ENCODE measurements at places on chromosomes 7 and 10.

GRCh38 chr7:84181628-84182027, 13.0 kb downstream of the SEMA3A start:
- no peak for DNase-seq

GRCh38 chr7:142739923-142740492, 9.3 kb upstream of the PRSS1 start:
- DNase-seq, result no peak

DNA sequence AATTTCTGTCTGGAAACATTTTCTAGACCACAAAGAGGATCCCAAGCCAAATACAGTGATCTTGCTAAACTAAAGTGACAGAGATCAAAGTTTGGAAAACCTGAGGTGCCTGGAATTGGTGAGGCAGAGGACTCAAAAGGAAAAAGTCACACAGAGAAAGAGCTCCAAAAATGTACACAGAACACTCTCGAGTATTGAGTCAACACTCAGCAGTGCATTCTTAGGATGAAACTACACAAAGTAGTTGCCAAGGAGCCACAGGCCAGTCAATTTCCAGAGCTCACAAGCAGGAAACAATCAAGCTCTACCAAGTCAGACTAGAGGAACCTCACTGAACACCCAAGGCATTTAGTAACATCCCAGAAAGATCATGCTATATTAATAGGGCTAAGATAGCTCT, 61.3 kb downstream of the MICU1 start:
- DNase-seq, result no peak

- DNase-seq, result no peak
Observed at GRCh38 chr7:143325240-143325639, 9.3 kb downstream of the CLCN1 start.

- peak; percentile 88 for DNase-seq
Observed at GRCh38 chr7:134298902-134299683, 17.6 kb downstream of the SLC35B4 start.

DNA sequence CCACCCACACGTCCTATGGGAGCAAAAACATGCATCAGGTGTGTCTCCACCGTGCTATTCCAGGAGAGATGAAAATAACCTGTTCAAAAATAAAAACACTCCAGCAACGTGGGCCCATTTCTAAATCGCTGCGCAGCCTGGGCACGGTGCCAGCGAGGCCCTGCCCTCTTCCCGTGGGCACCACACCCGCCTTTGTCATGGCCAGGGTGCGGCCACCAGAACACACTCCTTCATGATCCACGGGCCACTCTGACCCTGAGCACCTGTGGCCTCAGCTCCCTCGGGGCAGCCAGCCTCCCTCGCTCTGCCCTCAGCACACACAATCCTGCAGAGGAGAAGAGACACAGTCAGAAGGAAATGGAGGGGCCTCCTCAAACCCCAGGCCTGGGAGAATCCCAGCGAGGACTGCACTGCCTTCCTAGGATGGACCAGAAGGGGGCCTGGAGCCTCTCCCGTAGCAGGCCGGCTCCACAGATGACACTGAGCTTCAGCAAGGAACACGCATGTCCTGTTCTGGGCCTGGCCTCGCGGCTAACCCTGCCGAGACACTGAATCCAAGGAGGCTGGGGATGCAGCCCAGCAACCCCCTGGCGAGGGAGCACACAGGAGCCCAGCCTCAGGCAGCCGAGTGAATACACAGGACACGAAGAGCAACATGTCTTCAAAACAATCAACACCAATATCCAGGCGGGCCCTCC, 169.0 kb downstream of the MAD1L1 start:
- no peak for DNase-seq

Data from brain (organoid and tissue), 16 donors.